Adrenal gland (tissue), 19 donors: ENCODE measurements at places on chromosomes 7 and 10. TPM values are rescaled to one million over a fixed set of nuclear protein-coding genes. Genes with fewer than 3 reads are reported as not detected.

GRCh38 chr10:35265435-35265834 lies 70.9 kb upstream of the CCNY start:
- peak; percentile 28 for DNase-seq

DNA sequence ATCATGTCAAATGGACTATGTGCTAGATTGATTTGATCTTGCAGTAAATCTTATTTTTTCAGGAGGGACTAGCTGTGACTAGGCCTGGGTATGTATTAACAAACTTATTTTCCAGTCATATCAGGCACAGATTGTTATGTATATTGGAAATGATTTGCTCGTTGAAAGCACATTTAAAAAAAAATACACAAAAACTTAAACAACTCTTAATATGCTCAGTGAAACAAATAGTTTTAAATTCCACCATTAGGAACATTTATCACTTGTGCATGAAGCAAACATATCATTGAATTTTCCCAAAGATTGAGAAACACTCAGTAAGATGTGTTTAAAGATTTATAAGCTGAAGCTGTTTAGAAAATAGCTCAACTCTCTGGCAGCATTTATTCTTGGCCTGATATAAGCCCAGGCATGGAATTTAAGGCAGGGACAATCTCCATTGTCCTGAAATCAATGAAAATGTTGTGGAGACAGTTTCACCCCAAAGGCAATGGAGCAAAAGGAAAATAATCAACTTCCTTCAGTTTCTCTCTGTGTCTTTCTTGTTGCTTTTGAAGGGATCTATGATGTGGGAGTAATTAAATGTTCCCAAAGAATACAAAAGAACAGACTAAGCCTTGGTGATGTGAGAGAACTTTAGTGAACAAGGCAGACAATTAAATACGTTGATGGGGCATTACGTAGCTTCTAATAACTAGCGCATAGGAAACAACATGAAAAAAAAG lies 250.3 kb downstream of the GPR37 start:
- DNase-seq = no peak

GRCh38 chr10:30151581-30152389 lies 92.4 kb upstream of the JCAD start:
- DNase-seq = no peak

DNA sequence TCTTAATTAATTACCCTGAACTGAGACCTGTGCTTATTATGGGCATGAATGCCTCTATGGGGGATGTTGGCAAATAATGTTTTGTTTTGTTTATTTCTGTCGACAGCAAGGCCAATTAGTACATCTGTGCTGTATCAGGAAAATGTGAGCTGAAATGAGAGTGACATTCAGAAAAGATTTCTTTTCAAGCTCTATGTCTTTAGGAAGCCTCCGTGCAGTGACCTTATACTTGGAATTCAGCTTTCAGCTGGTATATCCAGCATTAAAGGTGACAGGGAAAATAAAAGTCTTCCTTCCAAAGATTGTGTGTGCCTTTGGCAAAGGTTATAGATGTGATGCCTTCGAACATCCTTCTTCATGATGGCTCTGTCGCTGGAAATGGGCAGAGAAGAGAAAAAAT lies 1061.1 kb downstream of the SORCS3 start:
- DNase-seq = no peak

DNA sequence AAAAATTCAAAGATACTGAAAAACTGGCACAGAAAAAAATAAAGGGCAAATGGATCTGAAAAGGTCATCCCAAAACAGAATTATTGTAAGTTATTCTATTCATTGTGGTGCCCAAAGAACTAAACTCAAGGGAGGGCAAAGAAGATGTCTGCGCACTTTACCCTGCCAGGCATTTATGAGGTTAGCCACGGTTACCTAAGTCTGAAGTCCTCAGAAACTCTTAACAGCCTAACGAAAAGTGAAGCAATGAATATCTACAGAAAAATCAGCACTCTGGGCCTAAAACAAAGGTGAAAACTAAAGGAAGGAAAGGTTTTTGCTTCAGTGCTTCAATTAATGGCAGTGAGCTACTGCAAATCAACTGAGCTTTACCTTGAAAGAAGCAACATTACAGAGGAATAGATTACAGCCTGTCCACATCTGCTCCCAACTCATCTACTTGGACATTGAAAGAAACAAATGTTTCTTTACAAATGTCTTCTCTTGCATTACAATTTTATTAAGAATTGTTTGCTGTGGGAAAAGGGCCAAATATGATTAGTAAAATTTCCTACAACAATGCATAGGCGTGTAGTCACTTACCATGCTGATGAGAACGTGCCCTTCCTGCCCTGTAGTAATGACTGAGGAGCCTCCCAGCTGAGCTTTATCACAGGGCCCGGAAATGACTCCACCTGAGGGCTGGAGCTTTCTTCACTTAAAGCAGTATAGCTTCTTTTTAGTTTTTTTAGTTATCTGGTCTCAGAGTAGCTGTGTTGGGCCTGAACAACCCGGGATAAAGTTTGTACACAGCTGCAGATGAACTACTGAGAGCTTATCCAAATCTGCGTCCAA lies at the start of gene TUBAL3:
Gene TUBAL3, minus strand, starts transcription at position 621 of the 834 bp plus-strand sequence. Its CDS starts 36 bp downstream, at position 585.
- no peak for DNase-seq

DNA sequence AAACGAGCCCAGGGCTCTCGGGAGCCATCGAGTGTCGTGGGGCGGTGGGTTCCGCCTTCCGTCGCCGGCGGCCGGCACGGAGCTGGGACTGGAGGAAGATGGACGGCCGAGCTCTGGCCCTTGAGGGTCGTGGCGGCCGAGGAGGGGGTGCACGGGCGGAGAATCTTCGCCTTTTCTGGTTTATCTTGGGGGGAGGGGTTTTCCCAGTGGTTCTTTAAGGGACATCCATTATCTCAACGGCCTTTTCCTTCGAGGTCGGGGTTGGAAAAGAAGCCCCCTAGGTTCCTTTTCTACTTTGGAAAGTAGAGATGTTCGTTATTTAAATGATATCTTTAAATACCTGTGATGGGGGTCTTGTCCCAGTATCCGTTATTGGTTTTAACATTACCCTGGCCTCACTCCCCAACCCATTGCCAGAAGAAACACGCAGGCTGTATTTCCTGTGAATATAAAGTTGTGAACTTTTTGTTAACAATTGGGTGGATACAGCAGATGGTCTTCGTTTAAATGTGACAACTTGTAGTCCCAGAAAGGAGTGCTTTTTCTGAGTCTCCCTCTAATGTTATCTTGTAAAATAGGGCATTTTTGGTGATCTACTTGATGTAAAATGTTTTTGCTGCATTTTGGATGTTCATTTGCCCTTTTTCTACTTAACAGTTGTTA lies 765 bp downstream of the CCAR1 start:
- no peak for DNase-seq

DNA sequence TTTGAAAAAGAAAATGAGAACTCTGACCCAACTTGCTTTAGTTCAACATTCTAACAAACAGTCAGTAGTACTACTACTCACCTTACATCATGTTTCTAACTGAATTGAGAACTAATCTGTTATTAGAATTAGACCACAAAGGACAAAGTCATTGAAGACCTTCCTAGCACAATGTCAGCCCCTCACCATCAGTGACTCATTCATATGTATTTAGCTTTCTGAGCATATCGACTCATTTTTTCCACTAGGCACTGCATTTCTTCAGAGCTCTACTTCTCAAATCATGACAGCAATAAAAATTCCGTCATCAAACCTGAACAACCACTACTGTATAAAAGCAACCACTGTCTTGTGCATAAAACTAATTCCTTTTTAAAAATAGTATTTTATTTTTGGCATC lies 4.4 kb upstream of the LRRN3 start:
- no peak for DNase-seq

- DNase-seq = no peak
Measured at GRCh38 chr7:90271753-90272152, 26.8 kb downstream of the CFAP69 start.

DNA sequence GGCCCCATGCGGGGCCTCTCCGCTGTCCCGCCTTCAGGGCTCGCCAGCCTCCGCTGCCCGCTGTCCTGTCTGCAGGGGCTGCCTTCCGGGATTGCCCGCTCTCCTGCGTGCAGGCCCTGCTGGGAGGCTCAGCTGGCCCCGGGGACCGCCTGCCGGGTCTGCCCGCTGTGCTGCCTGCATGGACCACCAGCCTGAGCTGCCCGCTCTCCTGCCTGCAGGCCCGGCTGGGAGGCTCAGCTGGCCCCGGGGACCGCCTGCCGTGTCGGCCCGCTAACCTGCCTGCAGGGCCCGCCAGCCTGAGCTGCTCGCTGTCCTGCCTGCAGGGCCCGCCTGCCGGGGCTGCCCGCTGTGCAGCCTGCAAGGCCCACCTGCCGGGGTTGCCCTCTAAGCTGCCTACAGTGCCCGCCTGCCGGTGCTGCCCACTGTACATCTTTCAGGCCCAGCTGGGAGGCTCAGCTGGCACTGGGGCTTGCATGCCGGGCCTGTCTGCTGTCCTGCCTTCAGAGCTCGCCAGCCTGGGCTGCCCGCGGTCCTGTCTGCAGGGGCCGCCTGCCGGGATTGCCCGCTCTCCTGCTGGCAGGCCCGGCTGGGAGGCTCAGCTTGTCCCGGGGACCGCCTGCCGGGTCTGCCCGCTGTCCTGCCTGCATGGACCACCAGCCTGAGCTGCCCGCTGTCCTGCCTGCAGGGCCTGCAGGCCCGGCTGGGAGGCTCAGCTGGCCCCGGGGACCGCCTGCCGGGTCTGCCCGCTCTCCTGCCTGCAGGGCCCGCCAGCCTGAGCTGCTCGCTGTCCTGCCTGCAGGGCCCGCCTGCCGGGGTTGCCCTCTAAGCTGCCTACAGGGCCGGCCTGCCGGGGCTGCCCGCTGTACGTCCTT lies 165.1 kb downstream of the GLRX3 start:
- DNase-seq = no peak

DNA sequence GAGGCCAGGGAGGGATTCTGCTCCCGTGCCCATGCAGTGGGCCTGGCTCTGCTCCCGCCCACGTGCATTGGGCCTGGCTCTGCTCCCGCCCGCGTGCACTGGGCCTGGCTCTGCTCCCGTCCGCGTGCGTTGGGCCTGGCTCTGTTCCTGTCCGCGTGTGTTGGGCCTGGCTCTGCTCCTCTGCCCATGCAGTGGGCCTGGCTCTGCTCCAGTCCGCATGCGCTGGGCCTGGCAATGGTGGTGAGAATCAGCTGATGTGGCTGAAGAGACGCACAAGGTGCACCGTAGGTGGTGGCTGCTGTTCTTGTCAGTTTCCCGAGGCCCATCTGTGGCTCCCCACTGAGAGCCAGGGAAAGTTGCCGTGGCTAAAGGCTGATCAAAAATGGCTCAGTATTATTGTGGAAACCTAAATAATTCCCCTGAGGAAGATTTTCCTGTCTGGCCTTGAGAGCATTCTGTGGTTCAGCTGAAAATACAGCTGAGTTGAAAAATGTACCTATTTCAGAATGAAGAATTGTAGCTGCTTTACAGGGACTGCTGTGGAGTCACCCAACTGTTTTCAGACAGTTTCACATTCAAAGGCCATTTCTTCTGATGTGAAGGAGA lies 572.4 kb downstream of the GLRX3 start:
- DNase-seq = no peak

DNA sequence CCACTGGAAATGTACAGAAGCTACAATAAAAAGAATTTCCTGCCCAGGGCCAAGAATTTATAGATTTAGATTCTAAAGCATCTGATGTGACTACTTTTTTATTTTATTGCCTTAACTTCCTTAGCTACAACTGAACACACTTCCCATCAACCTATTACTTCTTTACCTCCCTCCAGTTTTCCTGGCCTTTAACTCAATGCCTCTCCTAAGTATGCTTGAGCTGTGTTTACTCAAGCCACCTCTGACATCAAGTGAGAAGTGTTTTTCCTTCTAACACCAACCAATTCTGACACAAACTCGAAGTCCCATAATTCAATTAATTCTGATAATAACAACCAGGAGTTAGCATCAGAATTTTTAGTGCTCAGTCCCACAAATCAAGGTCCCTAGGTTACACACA lies 170.0 kb downstream of the IMMP2L start:
- no peak for DNase-seq

DNA sequence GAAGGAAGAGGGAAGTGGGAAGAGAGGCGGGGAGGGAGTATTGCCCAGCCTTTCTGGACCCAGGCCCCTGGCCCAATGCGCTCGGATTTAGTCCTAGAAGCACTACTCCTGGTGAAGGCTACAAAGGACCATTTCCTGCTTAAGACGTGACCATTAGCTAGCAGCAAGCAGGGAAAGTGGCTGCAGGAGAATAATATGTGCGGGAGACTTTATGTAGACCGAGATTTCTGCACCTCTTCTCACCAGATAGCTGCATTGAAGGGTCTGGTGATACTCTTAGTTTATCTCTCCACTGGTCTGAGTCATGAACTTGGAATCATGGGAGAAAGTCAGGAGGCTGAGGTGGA lies 3.1 kb downstream of the VAX1 start:
- DNase-seq = no peak

GRCh38 chr7:132878204-132878919 lies 203.5 kb downstream of the CHCHD3 start:
- DNase-seq = no peak

- no peak for DNase-seq
Measured at GRCh38 chr7:80482950-80483349, 28.9 kb downstream of the GNAT3 start.

DNA sequence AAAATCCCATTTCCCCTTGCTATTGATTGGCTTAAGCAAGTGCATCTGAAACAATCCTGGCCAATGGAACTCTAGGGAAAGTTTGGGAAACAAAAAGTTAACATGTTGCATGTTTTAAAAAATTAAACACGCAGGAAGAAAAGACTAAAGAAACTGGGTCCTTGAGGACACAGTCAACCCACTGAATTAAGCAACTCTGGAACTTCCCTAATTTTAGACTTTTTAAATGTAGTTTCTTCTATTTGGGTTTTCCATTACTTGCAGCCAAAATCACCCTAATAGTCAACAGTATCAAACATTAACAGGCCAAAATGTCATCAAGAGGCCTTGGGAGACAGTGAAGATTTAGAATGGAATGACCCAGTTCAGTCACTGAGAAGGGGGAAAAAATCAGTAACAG lies 40.6 kb downstream of the OSBPL3 start:
- DNase-seq = no peak

- DNase-seq = no peak
Measured at GRCh38 chr7:51229106-51229537, 87.5 kb downstream of the COBL start.

- no peak for DNase-seq
Measured at GRCh38 chr10:31118556-31118955, 86.9 kb upstream of the ZNF438 start.

RAPGEF5 gene
- polyA plus RNA-seq = 5.1 TPM

KIF11 gene
- 2.8 TPM for polyA plus RNA-seq

AMPH gene
- polyA plus RNA-seq = 0.91 TPM

DRGX gene
- polyA plus RNA-seq = 9.6 TPM

LDB3 gene
- polyA plus RNA-seq = 1.9 TPM

PGAM2 gene
- polyA plus RNA-seq = 15.8 TPM

FRMD4A gene
- polyA plus RNA-seq = 9.1 TPM

CTAGE4 gene
- 0.88 TPM for polyA plus RNA-seq

ACHE gene
- 3.3 TPM for polyA plus RNA-seq

CHRM2 gene
- polyA plus RNA-seq = 0.07 TPM
